ENCODE measurements at places on chromosomes 11 and 22.

DNA sequence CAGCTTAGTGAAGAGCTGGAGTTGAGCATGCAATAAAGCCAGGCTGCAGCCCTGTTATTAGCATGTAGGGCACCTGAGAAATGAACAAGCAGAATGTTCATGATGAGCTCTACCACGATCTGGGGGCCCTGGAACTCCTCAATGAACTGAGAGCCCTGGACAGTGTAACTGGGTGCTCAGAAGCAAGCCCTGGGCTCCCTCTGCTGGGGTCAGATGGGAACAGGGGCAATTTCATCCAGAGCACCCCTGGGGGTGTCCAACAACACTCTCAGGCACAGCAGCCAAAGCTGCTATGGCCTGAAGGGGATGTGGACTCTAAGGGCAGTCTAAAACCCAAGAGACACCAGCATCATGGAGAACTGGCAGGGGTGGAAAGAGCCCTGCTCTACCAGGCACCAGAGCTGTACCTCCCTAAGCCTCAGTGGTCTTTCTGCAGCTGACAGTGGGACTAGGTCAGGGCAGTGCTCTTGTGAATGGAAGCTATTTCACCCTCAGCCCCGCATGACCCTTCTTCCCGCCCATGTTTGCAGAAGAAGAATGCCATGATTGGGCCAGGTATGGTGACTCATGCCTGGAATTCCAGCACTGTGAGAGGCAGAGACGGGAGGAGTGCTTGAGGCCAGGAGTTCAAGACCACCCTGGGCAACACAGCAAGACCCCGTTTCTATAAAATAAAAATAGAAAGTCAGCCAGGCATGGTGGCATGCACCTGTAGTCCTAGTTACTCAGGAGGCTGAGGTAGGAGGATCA is 28.9 kb downstream of the THOC5 start:
- DNase-seq: no peak

- DNase-seq: no peak
Measured at GRCh38 chr11:112786886-112787530, 174.2 kb upstream of the NCAM1 start.

- DNase-seq: peak; percentile 29
Measured at GRCh38 chr11:11486002-11486401, 133.0 kb upstream of the CSNK2A3 start.

DNA sequence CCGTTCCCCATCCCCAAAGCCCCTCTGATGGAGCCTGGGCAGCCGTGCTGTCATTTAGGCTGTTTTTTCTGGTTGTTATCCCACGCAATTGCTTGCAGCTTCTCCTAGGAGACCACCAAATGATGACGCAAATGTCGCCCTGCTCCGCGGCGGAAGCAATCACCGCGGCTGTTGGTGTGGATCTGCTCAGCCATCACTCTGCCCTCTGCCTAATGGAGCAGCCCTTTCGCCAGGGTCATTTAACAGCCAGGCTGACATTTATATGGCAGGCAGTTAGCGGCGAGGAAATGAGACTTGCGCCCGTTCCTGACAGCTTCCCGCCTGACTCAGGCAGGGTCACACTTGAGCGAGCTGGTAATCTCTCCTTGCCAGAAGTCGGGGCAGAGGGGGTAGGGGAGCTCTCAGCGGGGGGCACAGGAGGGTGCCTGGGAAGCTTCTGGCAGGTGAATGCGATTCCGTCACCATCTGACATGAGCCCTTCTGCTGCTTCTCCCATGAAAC is 97.9 kb upstream of the RTL6 start:
- no peak for DNase-seq

GRCh38 chr11:82004537-82005213 is 729.0 kb downstream of the FAM181B start:
- no peak for DNase-seq

DNA sequence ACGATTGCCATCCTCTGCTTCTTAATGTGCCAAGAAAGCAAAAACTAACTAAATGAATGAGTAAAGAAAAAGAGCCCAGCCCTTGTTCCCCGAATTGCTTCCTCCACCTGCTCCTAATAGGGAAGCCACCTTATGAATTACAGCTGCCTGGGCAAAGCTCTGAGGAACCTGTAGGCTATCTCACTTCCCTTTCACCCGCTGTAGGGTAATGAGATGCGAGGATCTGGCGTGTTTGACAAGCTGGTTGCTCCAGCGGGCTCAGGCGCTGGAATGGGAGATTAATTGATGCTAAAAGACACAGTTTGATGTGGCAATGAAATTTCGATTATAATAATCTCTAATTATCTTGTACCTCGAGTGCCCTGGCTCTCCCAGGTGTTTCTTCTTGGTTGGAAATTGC is 256.4 kb downstream of the NTM start:
- DNase-seq: no peak

- no peak for DNase-seq
Measured at GRCh38 chr11:129223701-129224149, 31.6 kb upstream of the ARHGAP32 start.

DNA sequence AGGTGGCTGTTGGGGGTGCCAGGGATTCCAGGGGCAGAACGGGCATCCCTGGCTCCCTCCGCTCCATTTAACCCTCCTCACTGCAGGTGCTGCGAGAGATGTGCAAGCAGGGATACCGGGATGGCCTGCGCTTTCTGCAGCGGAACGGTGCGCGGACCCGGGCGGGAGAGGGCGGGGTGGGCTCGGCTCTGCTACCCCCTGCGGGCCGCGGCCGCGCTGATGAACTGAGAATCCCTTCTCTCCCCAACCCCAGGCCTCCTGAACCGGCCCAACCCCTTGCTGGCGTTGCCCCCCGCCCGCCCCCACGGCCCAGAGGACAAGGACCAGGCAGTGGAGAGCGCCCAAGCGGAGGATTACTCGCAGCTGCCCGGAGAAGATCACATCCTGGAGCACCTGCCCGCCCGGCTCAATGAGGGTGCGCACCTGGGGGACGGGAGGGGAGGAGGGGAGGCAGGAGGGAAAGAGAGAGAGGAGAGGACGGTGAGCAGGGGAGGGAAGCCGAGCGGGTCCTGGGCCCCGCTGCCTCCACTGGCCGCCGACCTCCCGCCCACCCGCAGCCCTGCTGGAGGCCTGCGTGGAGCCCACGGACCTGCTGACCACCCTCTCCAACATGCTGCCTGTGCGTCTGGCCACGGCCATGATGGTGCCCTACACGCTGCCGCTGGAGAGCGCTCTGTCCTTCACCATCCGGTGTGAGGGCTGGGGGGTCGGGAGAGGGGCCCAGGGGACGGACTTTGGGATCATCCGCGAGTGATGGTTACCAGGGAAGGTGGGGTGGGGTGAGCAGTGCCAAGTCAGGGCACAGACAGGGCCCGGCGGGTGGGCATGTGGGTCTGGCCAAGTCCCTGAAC is 4.1 kb upstream of the CRACR2B start:
- DNase-seq: no peak

- DNase-seq: no peak
Measured at GRCh38 chr11:35688023-35688422, 25.4 kb downstream of the TRIM44 start.

DNA sequence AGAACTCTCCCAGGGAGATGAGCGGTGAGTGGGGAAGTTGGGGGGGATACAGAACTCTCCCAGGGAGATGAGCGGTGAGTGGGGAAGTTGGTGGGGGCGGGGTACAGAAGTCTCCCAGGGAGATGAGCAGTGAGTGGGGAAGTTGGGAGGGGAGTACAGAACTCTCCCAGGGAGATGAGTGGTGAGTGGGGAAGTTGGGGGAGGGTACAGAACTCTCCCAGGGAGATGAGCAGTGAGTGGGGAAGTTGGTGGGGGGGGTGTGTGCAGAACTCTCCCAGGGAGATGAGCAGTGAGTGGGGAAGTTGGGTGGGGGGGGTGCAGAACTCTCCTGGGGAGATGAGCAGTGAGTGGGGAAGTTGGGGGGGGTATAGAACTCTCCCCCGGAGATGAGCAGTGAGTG is 186.5 kb downstream of the SHANK2 start:
- no peak for DNase-seq

DNA sequence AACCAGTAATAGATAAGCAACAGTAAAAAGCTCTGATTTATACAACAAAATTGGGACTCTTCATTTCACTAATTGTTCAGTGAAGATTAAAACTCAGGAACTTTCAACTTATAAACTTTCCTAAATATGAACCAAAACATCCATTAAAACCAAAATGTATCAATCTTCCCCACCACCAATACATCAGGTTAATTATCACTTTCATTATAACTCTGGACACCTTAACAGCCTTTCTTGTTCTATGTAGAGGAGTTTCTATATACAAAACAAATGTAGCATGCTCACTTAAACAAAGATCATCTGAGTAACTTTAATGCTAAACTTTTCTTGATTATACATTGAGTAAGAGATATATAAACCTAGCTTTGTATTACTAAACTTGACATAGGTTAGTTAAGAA is 74.7 kb downstream of the ST14 start:
- no peak for DNase-seq

DNA sequence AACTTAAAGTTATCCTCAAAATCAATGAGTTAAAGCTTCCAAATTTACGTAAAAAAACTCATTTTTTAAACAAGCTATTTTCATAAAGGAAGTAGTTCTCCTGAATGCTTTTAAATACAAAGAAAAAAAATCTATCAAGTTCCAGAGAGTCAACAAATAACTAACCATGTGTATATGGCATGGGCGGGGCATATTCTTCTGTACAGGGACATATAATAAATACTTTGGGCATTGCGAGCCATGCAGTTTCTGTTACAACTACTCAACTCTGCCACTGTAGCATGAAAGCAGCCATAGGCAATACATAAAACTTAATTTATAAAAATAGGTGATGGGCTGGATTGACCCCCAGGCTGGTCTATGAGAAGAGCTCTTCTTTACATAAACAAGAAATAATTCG is 57.8 kb downstream of the BTBD10 start:
- no peak for DNase-seq

DNA sequence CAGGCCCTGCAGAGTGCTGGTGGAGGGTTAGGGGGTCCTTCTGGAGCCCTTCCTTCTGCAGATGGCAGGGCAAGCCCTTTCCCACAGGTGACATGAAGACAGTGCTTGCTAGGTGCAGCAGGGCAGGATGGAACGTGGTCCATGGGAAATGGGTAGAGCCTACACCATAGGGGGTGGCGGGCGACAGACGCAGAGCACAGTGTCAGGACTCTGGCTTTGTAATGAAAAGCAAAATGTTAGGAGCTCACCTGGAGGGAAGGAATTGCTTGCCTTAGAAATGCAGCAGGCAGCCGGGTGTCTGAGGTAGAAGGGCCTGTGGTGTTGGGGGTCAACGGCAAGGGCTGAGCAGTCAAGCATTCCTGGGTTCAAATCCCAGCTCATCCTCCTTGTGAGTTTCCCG is 54.9 kb downstream of the ARHGAP8 start:
- DNase-seq: no peak

DNA sequence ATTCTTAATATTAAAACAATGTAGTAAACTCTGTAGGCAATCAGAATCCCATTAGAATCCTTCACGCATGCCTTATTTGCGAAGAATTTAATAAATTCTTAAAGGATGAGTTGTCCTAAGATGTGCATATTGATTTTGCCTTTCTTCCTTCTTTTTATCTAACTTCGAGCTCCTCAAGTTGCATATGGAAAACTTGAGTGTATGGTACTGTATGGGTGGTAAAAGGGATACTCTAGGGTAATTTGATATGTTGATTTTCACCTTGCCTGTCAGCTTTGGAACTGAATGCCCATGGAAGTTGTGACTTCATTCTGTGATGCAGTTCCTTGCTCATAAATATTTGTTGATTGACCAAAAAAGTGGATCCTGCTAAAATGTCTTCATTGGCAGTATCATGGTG is 193.8 kb downstream of the DDX10 start:
- DNase-seq: no peak

- DNase-seq: no peak
Measured at GRCh38 chr11:75200531-75200930, 40.0 kb upstream of the TPBGL start.

GRCh38 chr22:48452766-48453165 is 1374.9 kb downstream of the BRD1 start:
- DNase-seq: no peak

DNA sequence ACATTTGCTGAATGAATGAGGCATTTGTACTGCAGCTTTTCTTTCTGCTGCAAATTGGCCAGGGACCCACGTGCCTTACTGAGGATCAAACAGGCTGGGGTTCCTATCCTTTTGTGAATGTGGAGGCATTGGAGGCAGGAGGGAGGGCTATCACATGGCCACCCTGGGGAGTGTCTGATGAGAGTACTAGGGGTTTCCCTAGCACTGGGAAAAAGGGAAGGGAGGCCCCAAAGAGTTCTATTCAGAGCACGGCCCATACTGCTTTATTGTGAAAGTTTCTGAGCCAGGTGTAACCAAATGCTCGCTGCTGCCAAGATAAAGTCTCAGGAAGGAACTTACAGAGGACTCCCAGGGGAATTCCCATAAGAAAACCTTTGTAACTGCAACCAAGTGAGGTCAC is 78.4 kb upstream of the ANO1 start:
- no peak for DNase-seq

GRCh38 chr11:128453444-128454336 is 133.7 kb downstream of the ETS1 start:
- DNase-seq: no peak

- no peak for DNase-seq
Measured at GRCh38 chr11:16099343-16099900, 256.9 kb downstream of the SOX6 start.

GRCh38 chr11:20536784-20537183 is 62.6 kb upstream of the SLC6A5 start:
- no peak for DNase-seq

- DNase-seq: no peak
Measured at GRCh38 chr11:81744336-81745116, 989.1 kb downstream of the FAM181B start.

GRCh38 chr22:27800250-27801201 is 1.0 kb downstream of the MN1 start:
- no peak for DNase-seq

- DNase-seq: no peak
Measured at GRCh38 chr11:33842236-33842915, 49.5 kb downstream of the LMO2 start.

- peak; percentile 15 for DNase-seq
Measured at GRCh38 chr22:23862103-23862502, 4.4 kb downstream of the SLC2A11 start.
